ENCODE measurements at places on chromosomes 2 and 18.

DNA sequence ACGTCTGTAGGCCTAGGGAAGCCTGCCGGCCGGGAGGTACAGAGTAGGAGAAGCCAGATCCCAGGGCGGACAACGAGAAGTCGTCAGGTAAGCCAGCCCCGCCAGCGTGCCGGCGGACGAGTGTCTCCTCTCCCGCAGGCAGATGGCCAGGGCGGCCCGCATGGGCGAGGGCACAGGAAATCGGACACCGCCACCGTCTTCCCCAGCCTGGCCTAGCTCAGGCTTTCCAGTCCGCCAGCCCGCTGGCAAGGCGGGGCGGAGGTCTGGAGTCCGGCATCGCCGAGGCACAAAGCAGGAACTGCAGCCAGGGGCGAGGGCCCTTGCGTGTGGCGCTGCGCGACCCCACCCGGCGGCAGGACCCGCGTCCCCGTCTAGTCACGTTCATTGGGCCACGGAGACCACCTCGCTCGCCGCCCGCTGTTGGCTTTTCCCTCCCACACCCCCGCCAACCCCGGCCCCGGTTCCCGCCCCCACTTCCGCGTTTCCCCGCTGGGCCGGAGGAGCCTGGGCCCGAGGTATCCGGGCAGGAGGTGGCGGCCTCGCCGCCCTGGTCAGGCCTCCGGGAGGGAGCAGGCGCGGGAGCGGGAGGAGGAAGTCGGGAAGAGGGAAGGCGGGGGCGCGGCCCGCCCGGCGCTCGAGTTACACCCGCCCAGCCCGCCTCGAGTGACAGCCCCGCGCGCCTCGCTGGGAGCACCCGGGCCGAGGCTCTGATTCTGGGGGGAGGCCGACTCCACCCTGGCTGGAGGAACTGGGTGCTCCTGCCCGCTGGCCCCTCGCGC, at the start of gene GPD2:
GPD2 (plus strand) TSS at position 662 of the 779 bp plus-strand sequence. CDS start 39,727 bp downstream, outside the sequence.
- DNase-seq: peak; percentile 92

DNA sequence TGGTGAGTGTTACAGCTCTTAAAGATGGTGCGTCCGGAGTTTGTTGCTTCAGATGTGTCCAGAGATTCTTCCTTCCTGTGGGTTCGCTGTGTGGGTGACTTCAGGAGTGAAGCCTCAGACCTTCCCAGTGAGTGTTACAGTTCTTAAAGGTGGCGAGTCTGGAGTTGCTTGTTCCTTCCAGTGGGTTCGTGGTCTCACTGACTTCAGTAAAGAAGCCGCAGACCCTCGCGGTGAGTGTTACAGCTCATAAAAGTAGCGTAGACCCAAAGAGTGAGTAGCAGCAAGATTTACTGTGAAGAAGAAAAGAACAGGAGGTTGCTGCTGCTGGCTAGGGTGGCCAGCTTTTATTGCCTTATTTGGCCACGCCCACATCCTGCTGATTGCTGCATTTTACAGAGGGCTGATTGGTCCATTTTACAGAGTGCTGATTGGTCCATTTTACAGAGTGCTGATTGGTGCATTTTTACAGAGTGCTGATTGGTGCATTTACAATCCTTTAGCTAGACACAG, 34.0 kb upstream of the SPTBN1 start:
- DNase-seq: no peak

DNA sequence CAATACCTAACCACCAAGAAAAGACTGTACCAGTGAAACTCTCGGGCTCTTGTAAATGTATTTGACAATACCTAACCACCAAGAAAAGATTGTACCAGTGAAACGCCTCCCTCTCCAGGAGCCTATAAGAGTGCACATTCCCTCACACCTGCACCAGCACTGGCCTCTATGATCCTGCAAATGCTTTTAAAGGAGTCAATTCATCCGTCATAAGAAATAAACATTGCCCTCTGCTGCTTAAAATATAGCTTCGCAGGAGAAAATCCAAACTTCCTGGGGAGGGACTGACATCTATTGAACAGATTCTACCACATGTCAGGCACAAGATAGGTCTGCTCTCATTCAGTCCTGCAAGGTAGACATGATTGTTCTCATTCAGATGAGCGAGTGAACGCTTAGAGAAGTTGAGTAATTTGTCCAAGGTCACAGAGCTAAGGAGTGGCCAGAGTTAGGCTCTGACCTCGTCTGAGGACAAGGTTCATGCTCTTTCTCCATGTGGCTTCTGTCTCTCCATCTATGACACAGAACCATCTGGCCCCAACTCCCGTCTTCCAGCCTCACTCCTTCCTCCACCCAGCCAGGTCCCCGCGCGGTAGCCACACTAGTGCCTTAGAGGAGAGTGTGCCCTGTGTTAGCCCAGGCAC, 38.7 kb downstream of the MCFD2 start:
- DNase-seq: peak; percentile 93

- no peak for DNase-seq
These were observed 14.2 kb downstream of the CAPG start for GRCh38 chr2:85395912-85396475.

GRCh38 chr2:201116115-201116958, at the start of gene CFLAR:
TSS of gene CFLAR (plus strand) at chr2:201116164. CDS start at chr2:201129866, 13,702 bp downstream.
- peak; percentile 81 for DNase-seq

GRCh38 chr2:104572834-104573233, 281.1 kb upstream of the POU3F3 start:
- DNase-seq: no peak
